ENCODE measurements at places on chromosomes 6 and 20. TPM values are rescaled to one million over a fixed set of nuclear protein-coding genes. Genes with fewer than 3 reads are reported as not detected.

Gene RGL2
- total RNA-seq: 16.7 TPM

Gene MAS1
- total RNA-seq: not detected

Gene GSTA2
- total RNA-seq: 2.0 TPM

Gene NR2E1
- total RNA-seq: not detected

Gene LY6G6C
- total RNA-seq: not detected

Gene F13A1
- total RNA-seq: 4.9 TPM

Measured in liver (tissue), 10 donors.